ENCODE measurements at places on chromosomes 6 and 20. TPM values are rescaled to one million over a fixed set of nuclear protein-coding genes. Genes with fewer than 3 reads are reported as not detected.

- no peak for DNase-seq
Measured at GRCh38 chr20:50187403-50188051, 3.1 kb upstream of the CEBPB start.

DNA sequence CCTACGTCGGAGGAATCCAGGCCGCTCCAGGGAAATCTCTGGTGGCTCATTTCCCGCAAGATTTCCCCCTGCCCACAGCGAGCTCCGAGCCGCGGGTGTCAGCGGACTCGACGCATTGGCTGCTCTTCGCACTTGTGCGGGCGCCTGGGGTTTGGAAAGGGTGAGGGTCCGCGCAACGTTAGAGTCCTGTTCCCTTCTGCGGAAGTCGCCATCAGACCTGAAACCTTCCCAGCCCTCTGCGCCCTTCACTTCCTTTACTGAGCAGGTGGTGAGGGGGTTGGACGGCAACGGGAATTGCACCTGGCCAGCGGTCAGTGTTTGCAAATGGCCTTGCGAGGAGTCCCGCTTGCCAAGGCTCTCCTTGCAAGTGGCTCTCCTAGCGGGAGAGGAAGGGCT is 8.4 kb downstream of the PAX1 start:
- no peak for DNase-seq

The BPIFA1 gene
- not detected for total RNA-seq

DNA sequence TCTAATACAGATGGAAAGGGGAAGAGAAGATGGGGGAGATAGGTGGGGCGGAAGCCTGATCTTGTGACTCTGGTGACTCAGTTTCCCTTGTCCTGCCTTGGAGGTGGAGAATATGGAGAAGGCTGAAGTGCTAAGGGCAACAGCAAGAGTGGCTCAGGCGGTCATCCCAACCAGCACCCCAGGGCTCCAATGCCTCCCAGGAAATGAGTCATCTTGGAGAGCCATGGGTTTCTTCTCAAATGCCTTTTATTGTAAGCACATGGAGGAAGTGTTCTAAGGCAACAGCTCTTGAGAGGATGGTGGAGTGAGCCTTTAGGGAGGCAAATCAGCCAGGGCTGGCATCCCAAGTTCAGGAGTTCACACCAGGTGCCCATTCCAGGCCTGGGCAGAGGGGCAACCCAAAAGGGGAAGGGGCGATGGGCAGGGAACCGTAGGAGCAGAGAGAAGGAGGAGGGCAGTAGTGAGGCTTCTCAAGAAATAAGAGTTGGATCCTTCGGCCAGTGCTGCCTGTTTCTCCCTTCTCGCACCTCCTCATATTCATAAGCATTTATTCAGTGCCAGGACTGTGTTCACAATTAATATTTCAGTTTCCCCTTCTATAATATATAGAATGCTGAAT is 13.2 kb upstream of the AHCY start:
- DNase-seq = no peak

All from T-cell (primary cell).